ENCODE measurements at places on chromosomes 13 and 19.

DNA sequence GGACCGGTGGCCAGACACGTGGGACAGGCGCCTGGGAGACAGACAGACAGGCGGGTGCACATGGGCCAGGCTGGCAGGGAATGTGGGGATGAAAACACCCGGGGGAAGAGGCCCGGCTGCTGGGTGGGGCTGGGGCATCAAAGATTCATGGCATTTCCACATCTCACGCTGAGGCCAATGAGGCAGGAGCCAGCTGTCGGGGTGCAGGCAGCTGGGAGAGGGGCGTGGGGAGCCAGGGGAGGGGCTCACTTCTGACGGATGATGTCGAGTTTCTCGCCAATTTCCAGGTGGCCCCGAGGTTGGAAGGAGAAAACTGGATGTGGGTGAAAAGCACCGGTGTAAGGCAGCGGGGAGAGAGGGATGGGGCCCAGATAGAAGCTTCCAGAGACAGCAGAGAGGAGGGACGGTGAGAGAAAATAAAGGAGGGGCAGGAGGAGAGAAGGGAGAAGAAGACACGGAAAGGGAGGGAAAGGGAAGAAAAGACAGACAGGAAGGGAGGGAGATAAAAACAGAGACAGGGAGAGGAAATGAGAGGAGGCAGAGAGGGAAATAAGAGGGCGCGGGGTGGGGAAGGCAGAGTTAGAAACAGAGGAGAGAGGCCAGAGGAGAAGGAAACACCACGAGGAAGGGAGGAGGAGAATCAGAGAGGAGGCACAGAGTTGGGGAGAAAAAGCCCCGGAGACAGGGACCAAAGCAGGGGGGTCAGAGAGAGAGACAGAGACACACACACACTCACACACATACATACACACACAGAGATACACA is 8.0 kb upstream of the CCER2 start:
- DNase-seq, result no peak

DNA sequence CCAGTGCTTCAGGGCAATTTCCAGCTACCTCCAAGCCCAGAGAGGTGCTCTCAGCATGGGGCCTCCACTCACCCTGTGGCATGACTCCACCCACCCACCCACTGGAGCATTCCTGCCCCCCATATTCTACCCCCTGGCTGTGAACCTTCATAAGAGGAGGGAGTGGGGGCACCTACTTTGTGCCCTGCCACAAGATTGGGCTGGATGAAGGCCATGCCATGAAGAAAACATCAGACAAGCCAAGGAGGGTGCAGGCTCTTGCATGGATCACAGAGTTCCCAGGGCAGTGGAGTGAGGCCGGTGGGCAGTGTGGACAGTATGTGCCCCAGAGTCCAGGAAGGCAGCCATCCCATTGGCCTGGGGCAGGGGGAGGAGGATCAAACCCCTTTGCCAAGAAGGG is 97.8 kb downstream of the UQCRFS1 start:
- DNase-seq, result no peak

DNA sequence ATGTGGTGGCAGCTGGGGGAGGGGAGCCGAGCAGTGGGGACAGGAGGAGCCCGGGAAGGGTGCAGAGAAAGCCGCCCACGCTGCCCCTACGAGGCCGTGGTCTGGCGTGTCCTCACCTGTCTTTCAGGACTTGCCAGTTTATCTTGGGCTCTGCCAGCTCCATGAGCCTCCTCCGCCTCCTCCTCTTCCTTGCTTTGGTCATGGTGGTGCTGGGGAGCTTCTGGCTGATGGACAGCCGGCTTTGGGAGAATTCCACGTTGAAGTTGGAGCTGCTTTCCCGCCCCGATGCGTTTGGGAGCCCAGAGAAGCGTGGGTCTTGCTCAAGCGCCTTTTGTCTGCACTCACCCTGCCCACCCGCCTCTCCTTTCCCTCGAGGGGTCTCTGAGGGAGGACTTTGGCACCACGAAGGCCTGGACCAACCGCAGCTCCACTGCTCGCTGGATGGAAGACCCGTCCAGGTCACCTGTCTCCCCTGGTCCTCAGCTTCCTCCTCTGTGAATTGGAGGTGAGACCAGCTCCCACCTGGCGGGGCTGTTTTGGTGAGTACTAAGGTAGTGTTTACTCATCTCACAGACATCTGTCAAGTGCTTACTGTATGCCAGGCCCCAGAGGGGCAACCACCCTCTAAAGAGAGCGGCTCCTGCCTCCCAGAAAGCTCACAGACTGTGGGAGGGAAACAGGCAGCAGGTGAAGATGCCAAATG is 29.7 kb upstream of the MIER2 start:
- DNase-seq, result peak; percentile 7

GRCh38 chr19:42197375-42197817 is 20.1 kb downstream of the DEDD2 start:
- no peak for DNase-seq

- DNase-seq, result peak; percentile 2
Observed at GRCh38 chr19:11479898-11480714, 740 bp downstream of the ELAVL3 start.

Measured in NCI-H1694 (cell line).